ENCODE measurements at places on chromosomes 7 and 10.

GRCh38 chr10:49369216-49370162 lies 26.4 kb downstream of the DRGX start:
- no peak for DNase-seq

- DNase-seq, result no peak
These were observed 66.1 kb upstream of the FAM204A start for GRCh38 chr10:118408181-118408580.

GRCh38 chr7:132300599-132301277 lies 275.5 kb downstream of the PLXNA4 start:
- DNase-seq, result no peak

DNA sequence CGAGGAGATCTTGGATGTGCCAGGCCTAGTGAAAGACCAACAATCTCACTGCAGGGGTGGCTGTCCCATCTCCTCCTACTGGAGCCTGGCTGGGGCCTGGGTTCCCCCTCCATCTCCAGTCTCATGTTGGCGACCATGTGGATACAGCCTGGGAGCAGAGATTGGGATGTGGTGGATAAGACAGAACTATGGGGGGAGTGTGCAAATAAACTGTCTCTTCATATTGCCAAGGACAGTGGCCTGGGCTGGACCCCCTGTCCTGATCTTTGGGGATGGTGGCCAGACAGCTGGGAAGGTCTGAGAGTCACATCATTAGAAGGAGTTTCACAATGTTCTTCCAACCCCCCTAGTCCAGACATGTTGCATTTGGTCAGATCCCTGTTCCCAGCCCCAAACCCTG lies 5.8 kb upstream of the MINDY4 start:
- no peak for DNase-seq

GRCh38 chr10:12465385-12466136 lies 116.2 kb downstream of the CAMK1D start:
- no peak for DNase-seq

DNA sequence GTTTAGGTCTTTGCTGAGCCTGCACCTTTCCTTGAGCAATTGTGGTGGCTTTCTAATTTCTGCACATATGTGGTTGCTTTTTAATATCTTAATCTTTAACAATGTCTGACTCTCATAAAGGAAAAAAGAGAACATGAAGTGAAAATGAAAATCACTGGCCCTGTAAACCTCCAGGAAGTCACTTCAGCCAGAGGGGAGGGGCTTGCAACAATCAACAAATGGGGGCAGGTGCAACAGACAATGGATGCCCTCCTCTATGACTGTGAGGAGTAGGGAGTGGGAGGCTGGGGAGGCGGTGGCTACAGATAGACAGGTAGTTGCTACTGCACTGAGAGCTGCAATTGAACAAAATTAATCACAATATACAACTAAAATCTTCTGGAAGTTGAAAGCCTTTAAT lies 1377.4 kb downstream of the XPNPEP1 start:
- no peak for DNase-seq

DNA sequence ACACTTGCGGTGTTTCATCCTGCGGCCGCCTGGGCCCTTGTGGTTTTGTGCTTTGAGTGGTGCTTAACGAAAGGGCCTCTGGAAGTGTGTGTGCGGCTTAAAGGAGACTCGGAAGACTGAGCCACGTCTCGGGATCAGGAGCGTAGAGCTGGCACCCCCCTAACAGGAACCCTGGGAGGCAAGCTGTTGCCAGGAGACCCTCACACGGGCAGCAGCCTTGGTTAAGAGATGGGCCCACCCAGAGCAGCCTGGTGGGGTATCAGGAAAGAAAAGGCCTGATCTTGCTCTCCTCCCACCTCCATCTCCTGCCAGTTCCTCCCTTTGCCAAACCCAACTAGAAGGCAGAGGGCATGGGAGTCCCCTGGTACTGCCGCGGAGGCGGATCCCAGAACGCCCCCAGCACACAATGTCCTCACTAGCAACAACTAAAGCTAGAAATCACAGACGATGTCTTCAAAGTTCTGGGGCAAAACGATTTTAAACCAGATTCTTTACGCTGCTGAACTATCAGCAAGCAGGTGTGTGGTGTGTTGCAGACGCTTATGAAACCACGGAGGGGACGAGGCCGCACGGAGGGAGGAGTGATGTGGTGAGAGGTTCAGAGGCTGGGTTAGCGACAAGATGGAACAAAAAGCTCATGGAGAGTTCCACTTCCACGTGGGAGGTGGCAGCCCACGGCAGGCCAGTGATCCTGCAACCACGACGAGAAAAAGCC lies 67.0 kb upstream of the INPP5A start:
- no peak for DNase-seq

DNA sequence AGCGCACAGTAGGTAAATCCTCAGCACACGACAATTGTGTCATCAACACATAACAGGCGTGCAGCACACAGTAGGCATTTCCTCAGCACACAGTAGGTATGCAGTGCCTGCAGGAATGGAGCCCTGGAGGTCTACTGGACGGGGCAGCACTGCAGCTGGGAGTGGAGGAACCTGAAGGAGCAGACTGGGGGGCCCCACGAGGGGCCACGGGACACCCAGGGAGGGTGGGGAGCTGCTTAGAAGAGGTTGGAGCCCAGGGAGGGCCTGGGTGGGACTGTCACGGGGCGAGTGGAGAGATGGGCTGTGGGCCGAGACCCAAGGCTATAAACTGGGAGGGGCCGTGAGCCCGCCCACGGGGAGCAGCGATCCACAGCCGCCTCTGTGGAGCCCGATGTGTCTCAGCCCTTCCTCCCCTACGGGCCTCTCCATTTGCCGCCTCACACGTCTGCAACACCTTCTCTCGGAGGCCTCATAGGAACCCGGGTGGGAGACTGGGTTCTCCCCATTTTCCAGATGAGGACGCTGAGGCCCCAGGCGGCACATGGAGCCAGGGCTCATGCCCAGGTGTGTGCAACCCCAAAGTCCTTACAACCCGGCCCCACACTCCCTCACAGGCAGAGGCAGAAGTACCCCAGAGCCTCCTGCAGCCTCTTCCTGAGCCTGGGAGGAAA lies 101.5 kb downstream of the MICALL2 start:
- DNase-seq, result peak; percentile 76

- DNase-seq, result no peak
These were observed 382.4 kb downstream of the SORCS3 start for GRCh38 chr10:105023211-105024111.

DNA sequence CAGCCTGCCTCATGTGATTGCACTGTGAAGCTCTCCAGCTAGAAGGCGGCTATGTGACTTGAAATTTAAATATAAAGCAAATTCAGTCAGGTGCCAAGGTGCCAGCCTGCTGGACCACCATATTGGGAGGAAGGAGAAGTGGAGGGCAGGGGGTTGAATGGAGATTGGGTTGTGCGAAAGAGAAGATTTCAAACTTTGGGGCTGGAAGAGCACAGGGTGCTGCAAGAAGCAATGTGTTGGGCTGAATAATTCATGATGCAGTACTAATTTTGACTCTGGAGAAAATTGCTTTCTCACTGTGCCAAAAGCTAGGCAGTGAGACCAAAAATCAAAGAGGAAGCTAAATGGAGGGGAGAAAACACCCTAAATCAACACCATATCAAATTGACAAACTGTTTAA lies 335.3 kb downstream of the NRG3 start:
- DNase-seq, result no peak

DNA sequence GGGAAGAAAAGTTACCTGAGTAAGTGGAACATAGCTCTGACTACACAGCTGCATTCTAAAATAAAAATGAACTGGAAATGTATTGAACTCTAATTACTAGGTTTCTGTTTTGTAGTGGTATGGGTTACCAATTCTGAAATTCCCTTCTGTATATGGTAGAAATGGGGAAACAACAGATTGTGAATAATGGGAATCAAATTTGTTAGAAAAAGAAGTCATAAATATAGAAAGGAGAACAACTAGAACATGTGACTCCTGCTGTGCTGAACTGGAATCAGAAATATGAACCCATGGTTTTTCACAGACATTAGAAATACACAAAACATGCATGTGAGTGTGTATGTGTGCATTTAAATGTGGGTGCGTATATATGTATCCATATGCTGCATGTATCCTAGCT lies 27.0 kb downstream of the MCMBP start:
- no peak for DNase-seq

DNA sequence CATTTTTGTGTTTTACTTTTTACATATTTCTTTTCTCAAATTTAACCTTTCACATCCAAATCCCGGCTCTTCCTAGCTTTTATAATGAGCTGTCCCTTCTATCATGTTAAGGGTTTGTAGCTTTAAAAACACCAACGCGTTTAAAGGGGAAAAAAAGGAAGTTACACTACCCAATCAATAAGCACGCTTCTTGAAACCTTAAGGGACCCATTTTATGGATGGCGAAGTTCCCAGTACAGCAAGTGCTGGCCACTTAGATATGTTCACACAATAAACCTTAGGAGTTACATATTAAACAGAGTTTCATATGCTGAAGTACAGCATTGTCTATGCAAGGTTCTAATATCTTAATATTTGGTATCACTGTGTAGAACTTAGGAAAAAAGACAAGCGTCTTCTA lies 1.8 kb downstream of the GNG11 start:
- DNase-seq, result no peak

- DNase-seq, result no peak
These were observed 16.4 kb upstream of the RALA start for GRCh38 chr7:39606941-39607340.

DNA sequence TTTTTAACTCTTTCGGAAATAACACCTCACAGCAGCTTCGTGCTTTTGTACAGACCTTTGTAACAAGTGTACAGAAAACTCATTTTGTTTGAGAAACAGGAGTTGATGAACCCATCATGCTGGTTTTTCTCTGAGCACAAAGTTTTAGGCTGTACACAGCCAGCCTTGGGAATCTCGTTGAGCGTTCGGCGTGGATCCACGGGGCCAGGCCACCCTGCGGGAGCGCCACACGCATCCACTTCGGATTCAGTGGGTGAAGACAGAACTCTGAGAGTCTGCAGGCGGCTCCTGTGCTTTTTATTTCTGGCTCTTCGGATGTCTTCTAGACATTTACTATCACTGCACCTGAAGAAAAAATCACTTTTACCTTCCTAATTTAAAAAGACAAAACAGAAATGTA lies 131.2 kb downstream of the SMURF1 start:
- DNase-seq, result no peak

DNA sequence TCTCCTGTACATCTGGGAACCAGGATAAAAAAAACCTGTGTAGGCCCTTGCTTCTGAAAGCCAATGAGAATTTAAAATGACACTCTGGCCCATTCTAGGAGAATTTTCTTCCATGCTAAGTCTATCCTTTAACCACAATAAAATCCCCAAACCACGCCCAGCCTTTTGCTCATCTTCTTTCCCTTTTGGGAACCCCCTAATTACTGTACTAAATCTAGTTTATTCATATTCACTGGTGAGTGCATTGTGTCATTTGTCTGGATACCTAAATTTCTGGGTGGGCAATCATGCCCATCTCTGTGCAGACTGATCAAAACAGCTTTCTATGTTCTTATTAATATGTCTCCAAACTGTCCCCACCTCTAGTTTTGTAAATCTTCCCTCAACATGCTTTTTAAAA lies 11.7 kb upstream of the CDK14 start:
- DNase-seq, result no peak

DNA sequence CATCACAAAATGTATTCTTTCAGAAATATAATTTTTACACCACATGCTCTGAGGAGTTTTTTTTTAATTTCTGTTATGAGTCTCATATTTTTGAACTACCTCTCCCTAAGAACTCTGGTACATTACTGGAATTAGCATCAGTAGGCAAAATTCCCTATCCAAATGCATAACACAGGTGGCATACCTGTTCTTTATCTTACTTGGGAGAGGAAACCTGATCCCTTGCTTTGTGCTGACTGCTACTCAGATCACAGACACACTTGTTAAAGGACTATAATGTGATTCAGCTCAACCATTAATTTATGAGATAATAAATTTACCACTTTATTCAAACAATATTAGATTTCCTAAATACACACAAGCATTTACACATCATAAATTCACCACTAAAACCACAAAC lies 617.2 kb downstream of the GRM8 start:
- no peak for DNase-seq

All from eye (tissue), 1 donor.